ENCODE measurements at places on chromosomes 2 and 18.

DNA sequence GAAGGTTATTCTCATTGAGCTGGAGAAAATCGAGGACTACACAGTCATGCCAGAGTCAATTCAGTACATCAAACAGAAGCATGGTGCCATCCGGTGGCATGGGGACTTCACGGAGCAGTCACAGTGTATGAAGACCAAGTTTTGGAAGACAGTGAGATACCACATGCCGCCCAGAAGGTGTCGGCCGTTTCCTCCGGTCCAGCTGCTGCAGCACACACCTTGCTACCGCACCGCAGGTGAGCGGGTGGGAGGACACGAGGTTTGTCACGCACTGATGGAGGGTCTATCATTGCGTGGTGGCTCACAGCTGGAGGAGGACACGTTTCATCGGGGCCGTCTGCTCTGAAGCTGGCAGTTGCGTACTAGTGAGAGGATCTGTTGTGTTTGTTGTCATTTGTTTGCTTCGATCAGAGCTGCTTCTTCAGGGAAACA is 48.2 kb downstream of the IL1RL2 start:
- DNase-seq = no peak

- DNase-seq = no peak
These were observed 819 bp upstream of the KLF11 start for GRCh38 chr2:10042301-10043161.

DNA sequence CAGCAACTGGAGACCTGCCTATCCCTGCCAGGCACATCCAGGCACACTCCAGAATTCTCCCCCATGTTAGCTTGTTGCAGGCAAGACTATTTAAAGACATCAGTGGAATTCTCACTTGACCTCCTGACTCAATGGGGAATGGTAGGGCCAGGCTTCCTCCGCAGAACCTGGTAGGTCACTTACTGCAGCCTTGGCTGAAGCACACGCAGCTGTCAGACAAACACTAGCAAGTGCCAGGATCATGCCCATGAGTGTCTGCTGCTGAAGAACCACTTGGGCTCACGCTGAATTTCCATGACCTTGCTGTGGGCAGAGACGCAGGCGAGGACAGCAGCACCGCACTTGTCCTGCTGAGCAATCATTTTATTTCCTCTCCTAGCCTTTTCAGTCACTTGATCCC is 3.2 kb downstream of the LRRC30 start:
- DNase-seq = no peak

DNA sequence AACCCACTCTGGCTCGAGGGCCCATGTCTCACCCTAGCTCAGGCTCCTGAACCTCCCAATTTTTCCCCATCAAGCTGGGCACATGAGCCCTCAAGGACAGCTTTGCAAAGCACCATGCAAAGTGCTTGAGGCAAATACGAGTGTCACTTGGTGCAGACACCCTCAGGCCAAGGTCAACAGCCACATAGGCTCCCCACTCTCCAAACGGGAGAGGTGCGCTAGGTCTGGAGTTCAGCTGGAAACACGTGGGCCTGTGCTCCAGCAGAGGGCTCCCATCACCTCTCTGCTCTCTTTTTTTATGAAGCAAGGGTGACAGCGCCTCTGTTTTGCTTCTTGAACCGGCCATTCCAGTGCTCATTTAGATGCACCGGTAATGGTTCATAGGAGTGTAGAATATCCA is 11.9 kb upstream of the ARHGAP25 start:
- no peak for DNase-seq

GRCh38 chr2:29787473-29788465 is 133.6 kb downstream of the ALK start:
- DNase-seq = no peak

GRCh38 chr2:231568785-231569435 is 23.8 kb upstream of the TEX44 start:
- DNase-seq = no peak

DNA sequence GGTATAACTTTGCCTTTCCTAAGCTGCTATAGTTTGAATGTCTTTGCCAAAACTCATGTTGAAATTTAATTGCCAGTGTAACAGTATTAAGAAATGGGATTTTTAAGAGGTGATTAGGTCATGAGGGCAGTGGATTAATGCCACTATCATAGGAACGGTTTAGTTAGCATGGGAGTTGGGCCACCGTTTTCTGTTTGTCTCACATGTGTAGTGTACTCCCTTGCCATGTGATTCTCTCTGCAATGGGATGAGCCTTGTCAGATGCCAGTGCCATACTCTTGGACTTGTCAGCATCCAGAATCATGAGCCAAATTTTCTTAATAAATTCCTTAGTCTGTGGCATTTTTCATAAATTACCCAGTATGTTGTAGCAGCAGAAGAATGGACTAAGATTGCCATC is 388.9 kb upstream of the RGPD4 start:
- DNase-seq = no peak

DNA sequence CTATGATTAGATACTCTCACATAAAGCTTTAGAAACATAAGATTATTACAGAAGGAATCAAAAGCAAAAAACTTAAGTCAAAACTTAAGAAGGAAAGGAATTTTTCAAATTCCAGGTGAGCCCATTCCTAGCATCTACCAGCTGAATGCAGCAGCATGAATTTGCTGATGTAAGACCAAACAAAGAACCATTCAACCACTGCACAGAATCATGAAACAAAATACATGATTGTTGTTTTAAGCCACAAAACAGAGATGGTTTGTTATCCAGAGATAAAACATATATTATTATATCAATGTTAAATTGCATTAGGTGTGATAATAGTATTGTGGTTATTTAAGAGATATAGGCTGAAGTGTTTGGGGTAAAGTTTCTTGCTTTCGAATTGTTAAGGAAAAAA is 29.0 kb downstream of the PIGN start:
- DNase-seq = no peak

- no peak for DNase-seq
These were observed 126.1 kb upstream of the FAM117B start for GRCh38 chr2:202508686-202509085.

DNA sequence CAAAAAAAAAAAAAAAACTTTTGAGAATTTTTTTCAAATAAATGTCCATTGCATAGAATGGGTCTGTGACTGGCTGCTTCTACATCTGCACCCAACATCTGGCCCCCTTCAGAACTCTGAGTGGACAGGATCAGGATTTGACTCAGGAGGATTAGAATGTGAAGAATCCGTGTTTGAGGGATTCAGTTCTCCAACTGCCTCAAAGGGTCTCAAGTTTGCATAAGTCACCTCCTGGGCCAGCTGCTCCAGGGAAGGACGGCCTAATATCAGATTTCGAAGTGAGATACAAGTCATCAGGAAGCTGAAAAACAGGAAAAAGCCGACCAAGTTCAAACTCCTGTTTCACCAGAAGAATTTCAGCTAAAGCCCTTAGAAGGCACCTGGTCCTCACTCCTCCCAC is 10.9 kb downstream of the MAT2A start:
- DNase-seq = no peak

- DNase-seq = no peak
These were observed 75.7 kb downstream of the CHST9 start for GRCh38 chr18:27109451-27109850.

GRCh38 chr18:78696698-78697435 is 282.8 kb upstream of the SALL3 start:
- DNase-seq = no peak

DNA sequence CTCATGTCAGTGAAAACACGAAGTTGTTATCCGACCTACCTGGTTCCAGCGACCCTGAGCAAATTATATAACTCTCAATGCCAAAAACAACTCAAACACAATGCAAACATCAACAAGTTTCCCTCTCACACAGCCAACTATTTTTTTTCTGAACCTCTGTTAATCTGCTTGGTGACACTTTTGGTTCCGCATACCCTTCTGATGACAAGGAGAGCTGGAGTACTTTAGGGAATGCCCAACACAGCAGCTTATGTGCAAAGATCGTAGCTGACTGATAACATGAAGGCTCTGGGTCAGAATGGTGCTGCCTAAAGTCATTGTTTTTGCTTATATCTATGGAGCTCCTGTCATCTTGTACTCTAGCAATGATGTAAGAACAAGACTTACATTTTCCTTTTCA is 72.7 kb upstream of the CCDC68 start:
- DNase-seq = no peak

DNA sequence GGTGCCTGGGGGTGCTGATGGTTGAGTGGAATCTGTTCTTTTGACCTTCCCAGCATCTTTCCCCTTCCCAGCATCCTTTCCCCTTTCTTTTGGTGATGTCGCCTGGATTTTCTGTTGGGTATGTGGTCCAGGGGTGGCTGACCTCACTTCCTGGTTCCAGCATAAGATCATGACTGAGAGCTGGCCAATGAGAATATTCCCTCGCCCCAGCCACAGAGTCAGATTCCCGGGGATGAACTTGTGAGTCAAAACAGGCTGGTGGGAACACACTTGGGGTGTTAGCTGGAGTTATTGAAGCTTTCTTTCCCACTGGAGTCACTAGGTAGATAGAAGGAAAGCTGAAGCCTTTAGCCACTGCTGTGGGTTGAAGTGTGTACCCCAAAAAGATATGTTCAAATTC is 28.0 kb upstream of the FOSL2 start:
- DNase-seq = no peak

DNA sequence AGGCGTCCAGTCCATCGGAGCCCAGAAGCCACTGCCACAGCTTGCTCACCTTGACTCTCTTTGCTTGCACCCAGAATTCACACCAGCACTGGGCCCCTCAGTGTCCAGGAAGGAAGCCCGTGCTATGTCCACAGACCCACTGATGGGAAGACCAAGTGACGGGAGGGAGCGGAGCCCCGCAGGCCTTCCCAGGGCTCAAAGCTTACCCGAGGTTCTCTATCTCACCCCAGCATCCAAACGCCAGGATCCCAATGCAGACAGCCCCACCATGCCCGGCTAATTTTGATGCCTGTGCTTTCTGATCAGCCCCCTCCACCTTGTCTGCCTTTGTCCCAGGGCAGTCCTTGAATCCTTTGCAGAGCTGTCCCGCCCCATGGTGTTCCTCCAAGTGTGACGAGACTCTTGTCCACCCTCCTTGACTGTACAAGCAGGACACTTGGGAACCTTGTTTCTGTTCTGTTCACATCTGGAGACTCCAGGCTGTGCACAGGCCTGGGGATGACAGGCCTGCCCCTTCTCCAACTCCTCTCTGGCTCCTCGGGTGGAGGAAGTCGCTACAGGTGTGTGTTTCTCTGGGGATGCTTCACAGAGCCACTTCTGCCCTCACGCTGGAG is 12.0 kb downstream of the NPPC start:
- DNase-seq = no peak

DNA sequence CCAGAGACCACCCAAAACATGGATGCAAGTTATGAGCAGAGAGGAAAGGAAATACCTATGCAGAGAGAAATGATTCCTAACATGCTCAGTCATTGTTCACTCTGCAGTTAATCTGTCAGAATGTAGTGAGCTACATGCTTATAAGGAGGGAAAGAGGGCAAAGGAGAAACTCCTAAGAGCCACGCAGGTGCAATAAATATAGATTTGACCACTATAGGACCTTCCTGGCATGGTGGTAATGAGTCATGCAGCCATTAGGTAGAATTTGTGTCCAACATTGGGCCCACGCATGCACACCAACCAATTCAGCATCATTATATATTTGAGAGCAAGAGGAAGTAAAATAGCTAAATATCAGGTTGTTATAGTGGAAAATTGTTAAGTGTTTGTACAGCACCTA is 699.9 kb downstream of the DSC3 start:
- DNase-seq = no peak

DNA sequence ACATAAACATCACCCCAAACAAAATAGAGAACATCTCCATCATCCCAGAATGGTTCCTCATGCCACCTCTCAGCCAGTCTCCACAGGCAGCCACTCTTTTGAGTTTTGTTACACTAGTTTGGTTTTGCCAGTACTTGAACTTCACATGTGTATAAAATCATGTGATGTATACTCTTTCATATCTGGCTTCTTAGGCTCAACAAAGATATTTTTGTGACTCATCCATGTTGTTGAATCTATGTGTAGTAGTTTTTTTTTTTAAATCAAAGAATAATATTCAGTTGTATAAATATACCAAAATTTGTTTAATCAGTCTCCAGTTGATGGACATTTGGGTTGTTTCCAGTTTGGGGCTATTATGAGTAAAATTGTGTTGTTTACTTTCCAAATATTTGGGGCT is 75.9 kb downstream of the PMS1 start:
- no peak for DNase-seq

DNA sequence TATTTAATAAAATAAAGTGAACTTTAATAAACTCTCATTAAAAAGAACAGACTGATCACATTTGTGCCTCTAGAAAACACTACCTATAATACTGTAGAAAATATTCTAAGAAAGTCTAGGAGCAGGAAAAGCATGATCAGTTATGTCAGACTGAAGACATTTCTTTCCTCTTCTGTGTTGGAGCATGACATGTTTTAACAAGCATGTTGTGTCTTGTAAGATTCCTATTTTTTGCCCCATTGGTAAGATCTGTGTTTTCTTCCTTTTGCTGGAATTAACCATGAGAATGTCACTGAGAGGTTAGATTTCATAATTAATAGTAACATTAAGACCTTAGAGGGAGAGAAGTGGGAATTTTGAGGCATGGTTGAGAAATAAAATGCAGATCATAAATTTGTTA is 27.7 kb downstream of the LAMA3 start:
- DNase-seq = no peak

- DNase-seq = no peak
These were observed 183.1 kb downstream of the PID1 start for GRCh38 chr2:229087843-229088516.

DNA sequence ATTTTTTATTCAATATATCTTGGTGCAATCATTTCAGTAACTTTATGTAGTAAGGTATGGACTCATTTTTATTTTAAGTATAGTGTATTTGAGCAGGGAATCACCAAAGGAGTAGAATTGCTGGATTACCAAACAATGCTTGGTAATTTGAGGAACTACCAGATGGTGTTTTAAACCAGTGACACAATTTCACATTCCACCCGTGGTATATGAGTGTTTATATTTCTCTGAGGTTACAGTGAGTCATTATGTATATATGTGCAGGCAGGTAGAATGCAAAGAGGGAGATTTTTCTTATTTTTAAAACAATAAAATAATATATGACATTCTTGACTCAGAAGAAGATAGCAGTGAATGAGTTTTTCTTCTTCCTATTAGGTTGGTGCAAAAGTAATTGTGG is 596.9 kb downstream of the DCC start:
- DNase-seq = no peak

DNA sequence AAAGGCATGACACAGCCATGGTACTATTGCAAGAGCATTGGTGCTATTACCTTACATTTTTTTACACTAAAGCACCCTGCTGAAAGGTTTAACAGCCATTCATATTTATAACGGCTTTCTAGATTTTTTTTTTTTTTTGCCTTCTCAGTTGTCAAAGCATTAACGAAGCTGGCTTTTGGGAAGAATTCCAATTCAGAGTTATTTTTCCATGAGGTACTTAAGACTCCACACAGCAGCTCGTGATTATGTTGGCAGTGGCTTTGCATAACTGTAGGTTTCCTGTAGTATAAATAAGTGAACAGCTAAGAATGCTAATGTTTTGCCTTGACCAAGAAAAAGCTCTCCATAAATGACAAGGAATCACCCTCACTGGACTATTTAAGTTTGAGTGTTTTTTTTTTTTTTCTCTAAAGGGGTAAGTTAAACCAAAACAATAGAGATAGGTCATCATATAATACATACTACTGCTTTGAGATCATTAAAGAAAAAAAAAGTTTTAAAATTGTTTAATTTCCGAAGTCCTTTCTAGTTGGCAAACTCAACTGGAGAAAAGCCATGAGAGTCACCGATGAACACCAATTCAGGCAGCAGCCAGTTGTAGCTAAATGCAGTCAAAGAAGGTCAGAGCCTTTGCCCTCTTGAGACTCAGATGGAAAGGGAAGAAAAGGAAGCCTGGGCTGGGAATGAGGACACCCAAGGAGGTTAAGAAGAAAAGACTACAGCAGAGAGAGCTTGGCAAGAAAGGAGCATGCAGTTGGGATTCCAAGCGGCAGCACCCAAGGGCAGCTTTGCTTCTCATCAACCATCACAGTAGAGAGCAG is 187.4 kb upstream of the NCKAP5 start:
- no peak for DNase-seq

Measured in GM10248 (cell line).